Stimulated activated CD8-positive, alpha-beta memory T cell treated with anti-CD3 and anti-CD28 coated beads, Interleukin-4, amount 100 ng/mL, for 1 hour (primary cell): ENCODE measurements at places on chromosomes 1 and 21.

DNA sequence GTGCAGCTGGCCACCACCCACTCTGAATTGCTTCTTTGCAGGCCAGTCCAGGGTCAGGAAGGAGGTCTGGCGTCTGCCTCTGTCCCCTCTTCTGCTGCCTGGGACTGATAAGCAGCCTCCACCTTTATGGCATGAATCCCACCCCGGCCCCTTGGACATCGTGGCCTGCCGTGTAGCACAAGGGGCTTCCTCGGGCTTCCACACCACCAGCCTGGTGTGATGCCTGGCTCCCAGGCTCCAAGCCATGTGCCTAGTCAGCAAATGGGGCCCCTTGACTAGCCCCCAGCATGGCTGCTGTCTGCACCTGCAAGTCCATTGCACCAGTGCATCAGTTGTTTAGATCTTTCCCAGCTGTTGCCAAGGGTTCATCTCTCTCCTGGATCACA is 9.9 kb upstream of the ARF1 start:
- DNase-seq: no peak

GRCh38 chr1:238438311-238439270 is 547.9 kb upstream of the ZP4 start:
- DNase-seq: no peak

GRCh38 chr1:149877211-149877946 is 22.0 kb upstream of the BOLA1 start:
- no peak for DNase-seq

- DNase-seq: no peak
Observed at GRCh38 chr1:245486775-245487470, 332.1 kb downstream of the KIF26B start.

DNA sequence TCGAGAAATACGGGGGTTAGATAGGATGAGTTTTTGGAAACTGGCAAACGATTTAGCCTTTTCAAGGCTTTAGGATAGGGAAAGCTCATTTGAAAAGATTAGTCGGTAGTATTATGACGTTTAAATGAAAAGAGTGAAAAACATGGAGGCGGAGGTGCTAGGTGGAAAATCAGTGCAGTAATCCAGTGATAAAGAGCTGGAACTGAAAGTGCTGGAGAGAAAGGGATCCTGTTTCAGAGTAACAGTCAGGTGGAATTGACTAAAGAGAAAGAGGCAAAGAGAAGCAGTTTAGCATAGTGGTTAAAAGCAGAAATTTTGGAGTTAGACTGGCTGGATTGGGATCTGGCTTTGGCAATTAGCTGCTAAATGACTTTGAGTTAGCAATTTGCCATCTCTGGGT is 945 bp downstream of the WDR3 start:
- no peak for DNase-seq

- no peak for DNase-seq
Observed at GRCh38 chr1:231612393-231613089, 14.0 kb upstream of the DISC1 start.

- no peak for DNase-seq
Observed at GRCh38 chr1:85158910-85159309, 41.9 kb downstream of the SYDE2 start.

GRCh38 chr1:28537457-28538199 is 15.3 kb upstream of the TRNAU1AP start:
- no peak for DNase-seq

DNA sequence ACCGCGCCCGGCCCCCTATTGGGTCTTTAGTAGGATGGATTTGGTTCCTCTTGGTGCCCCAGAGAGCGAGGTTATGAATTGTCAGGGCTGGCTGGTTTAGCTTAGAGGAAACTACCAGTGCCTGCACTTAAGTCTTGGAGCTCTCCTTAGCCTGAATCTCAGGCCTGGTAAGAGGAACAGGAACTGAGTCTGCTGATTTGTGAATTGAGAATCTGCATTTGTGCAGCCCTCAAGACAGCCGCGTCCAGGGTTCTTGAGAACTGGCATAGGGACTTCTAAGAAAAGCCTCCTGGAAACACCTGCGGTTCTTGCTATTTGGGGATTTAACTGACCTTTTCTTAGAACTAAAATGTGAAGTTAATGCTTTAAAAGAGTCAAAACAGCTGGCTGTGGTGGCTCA is 1.7 kb downstream of the NECAP2 start:
- DNase-seq: no peak

DNA sequence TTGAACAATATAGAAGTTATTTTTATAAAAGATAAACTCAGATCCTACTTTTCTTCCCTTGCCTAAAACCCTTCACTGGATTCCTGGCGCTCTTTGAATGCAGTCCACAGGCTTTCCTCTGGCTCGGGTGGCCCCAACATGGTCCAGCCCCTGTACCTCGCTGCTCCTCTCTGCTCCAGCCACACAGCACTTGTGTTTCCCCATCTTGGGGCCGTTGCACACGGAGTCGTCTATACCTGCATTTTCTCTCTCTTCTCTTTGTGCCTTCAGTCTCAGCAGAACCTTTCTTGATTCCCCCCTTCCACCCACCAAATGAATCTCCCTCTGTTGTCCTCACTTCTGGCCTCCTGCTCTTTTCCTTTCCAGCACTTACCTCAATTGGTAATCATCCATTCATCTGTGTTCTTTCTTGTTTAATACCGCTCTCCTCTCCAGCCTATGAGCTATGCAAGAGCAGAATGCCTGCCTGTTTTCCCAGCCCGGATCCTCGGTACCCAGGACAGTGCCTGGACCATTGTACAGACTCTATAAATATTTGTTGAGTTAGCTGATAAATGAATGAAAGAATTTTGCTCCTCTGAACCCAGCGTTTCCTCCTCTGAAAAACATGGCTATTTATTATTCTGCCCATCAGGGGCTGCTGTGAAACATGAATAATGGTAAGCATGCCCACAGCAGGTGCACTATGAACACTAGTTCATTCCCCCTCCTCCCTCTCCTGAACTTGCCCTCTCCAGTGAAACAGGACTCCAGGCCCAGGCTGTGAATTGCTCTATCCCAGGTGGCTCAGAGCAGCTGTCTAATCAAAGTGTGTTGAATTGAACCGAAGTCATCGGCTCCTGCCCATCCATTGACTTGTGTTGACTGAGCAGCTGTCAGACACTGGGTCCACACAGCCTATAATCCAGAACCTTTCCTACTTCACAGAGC is 266.9 kb downstream of the PTPRU start:
- no peak for DNase-seq

DNA sequence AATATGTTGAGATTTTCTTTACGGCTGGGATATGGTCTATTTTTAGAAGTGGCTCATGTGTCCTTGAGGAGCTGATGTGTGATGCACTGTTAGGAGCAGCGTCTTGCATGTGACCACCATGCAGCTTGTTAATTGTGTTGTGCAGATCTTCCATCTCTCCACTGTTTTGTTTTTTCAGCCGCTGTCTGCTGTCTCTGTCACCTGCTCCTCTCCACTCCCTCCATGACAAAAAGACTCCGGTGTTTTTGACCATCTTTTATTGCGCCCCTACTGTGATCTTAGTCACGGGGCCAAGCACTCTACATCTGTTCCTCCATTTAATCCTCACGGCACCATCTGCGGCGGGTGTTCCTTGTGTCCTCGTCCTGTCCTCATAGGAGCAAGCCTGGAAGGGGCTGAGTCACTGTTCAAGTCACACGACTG is 51.8 kb downstream of the ADARB1 start:
- DNase-seq: no peak

- no peak for DNase-seq
Observed at GRCh38 chr1:153345187-153346076, 3.2 kb downstream of the PGLYRP4 start.

- DNase-seq: no peak
Observed at GRCh38 chr1:151949371-151950193, 40.3 kb upstream of the THEM4 start.

GRCh38 chr1:220527908-220528678 is at the start of gene MARK1:
Gene MARK1 (plus strand): TSS chr1:220528136. CDS start chr1:220528823, 687 bp downstream.
- DNase-seq: no peak

- DNase-seq: no peak
Observed at GRCh38 chr1:107432108-107432507, 291.3 kb downstream of the NTNG1 start.

- DNase-seq: no peak
Observed at GRCh38 chr1:40014812-40015594, 25.5 kb upstream of the CAP1 start.

DNA sequence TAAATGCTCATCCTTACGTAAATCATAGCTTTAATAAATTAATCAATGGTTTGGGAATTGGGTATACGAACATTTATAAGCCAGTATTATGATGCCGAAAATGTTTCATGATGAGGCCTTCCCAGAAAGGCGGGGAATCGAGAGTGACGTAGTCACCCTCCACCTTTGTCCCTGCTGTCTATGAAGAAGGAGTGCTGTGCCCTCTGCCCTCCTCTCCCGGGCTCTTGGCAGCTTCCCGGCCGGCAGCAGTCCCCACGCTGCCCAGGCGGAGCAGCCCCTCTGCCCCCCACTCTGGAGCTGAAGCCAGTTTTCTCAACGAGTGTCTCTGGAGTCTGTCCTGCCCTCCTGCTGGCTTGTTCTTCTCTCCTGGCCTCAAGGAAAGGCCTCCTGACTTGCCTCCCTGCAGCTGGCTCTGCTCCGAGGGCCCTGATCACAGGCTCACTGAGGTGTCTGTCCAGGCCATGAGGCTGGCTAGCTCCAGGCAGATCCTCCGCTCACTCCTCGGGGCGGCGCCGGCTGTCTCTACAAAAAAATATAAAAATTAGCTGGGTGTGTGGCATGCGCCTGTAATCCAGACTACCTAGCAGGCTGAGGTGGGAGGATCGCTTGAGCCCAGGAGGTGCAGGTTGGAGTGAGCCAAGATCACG is 150.7 kb upstream of the COL6A1 start:
- no peak for DNase-seq

DNA sequence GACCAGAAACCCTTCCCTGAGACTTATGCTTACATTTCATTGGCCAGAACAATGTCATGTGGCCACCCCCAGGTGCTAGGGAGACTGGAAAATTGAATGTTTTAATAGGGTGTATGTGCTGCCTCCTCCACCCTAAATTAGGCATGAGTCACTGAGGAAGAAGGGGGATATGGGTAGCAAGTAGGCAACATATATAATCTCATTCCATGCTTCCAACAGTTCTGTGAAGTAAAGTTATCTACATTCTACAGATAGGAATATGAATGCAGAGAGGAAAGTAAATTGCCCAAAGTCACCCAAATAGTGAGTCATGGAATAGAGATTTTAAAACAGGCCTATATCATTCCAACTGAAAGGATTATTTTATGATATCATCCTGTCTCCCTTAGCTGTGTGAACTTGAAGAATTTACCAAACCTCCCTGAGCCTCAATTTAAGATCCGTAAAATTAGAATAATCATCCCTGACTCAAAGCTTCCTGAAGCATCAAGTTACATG is 168.6 kb upstream of the FGGY start:
- no peak for DNase-seq

- DNase-seq: no peak
Observed at GRCh38 chr1:22799971-22800370, 89.3 kb downstream of the EPHB2 start.

DNA sequence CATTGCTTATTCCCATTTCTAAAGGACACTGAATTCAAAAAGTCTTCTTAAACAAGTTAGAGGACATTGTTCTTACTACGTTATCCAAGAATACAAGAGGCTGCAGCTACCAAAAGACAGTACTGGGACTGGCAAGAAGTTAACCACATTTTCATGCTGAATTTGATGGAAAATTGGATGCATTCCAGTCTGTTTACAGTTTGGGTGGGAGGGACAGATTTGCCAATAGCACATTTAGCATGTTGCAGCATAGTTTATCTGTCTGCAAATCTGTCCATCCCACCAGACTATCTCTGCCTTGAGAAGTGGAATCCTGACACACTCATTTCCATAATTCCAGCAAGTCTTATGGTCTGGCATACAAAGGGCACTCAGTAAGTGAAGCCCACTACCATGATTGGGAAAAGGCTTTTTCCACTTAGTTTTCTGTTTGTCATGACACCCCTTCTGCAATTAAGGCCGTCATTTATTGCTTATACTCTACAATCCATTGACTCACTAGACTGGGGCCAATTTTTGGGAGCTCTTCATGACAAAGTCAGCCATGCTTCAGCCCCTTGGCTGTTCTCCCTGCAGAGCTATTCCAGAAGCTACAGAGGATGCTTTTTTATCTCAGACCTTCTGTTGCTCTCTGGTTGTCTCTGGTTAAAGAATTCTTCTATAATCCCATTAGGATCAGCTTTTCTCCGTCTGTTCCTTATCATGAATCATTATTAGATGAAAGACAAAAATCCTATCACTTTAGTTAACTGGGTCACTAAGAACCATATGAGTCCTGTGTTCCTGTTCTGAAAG is 355.8 kb upstream of the PTBP2 start:
- DNase-seq: no peak

DNA sequence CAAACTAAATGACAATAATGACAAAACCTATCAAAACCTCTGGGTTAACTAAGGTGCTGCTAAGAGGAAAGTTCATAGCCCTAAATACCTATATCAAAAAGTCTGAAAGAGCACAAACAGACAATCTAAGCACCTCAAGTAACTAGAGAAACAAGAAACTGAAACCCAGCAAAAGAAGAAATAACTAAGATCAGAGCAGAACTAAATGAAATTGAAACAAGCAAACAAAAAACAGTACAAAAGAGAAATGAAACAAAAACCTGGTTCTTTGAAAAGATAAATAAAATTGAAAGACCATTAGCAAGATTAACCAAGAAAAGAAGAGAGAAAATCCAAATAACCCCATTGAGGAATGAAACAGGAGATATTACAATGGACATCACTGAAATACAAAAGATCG is 44.8 kb upstream of the KIAA0040 start:
- DNase-seq: no peak

DNA sequence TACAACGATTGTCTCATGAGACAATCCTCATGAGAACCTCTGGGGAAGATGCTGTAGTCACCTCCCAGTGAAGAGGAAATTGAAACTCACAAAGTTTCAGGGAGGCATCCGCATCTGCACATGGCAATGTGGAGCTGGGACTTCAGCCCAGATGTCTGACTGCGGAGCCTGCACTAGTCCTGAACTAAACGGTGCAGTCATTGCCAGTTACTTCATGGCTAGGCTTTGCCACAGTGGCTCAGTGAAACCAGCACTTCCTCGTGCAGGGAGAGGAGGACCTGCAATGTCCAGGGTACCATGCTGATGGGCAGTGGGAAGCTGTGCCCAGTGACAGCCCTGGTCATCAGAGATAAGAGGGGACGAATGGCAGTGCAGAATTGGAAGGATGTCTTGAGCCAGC is 40.7 kb upstream of the ETS2 start:
- DNase-seq: no peak
